ENCODE measurements at places on chromosomes 5 and 9.

DNA sequence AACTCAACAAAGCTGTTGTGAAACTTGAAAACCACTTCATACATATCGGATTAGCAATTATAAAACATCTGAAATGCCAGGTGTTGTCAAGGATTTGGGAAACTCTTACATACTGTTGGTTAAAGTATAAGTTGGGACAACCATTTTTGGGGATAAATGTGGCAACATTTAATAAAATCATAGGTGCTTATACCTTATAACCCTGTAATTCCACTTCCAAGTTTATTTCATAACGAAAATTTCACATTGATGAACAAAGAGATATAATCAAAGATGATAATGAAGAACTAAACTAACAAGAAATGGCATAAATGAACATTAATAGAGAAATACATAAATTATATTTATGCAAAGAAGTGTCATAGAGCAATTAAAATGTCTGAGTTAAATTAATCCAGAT is 54.3 kb downstream of the ANKRD55 start:
- DNase-seq, result no peak

- no peak for DNase-seq
Measured at GRCh38 chr9:129240581-129241211, 62.6 kb upstream of the IER5L start.

DNA sequence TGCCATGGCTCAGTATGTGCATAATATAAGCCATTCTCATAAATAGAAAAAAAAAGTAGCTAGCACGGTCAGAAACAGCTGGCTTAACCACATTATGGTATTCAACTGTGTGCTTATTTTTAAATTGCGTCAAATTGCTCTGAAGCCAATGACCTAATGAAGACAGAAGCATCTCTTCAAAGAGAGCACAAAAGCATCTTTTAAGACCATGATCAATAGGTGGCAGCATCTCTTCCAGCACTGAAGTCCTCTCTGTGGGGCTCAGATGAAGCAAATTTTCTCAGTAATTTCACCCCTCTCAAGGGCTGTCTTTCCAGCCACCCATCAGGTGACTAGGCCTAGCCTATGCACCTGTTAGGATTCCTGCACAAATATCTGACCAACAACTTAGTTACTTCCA is 251.4 kb downstream of the GLIS3 start:
- DNase-seq, result peak; percentile 5

DNA sequence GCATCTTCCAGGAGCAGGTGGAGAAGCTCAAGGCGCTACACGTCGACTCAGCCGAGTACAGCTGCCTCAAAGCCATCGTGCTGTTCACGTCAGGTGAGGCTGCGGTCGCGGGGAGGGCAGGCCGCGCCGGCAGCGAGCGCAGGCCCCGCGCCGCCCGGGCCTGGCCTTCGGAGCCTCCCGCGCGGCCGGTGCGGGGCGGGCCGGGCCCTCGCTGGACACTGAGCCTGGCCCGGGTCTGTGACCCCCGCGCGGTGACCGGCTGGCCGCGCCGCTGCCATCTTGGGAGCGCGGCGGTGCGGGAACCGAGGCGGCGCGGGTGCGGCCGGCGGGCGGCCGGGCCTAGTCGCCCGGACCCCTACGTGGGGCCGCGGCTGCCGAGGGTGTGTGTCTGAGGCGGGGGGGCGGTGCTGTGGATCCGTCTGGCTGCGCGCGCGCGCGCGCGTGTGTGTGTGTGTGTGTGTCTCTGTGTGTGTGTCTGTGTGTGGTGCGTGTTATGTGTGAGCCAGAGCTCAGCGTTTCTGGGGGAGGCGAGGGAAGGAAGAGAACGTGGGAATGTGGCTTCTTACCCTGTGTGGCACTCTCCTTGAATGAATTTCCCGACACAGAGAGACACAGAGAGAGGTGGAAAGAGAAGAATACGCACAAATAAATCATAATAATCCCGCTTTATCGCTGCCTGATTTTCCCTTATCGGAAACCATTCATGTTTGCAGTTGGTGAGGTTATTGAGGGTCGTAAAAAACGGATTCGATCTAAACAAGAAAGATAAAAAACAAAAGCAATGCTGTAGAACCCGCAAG is 5.5 kb downstream of the NR2F1 start:
- DNase-seq, result no peak

GRCh38 chr5:124134941-124135340 is 611.5 kb downstream of the ZNF608 start:
- no peak for DNase-seq

DNA sequence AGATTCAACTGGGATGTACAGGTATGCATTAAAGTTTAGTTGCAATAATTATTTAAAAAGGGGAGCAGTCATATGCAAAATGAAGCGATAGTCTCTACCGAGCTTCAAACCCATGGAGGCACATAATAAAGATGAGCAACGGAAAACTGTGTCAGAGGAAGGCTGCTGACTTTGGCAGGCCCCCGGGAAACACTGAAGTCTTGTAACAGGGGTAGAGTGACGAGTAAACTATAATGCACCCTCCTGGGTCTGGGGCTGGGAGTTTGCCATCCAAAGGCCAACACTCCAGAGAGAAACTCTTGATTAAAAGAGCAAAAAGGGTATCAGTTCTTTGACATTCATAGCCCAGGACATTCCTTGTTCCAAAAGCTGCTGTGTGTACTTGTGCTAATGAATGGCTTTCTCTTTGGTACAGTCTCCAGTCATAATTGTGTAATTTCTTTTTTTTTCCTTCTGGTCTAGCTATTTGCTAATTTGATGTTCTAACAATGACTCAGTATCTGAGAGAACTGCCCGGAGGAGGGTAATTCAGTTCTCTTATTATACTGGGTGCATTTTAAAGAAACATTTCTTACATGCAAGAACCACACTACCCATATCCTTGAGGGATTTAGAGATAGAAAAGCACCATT is 59.2 kb downstream of the TNC start:
- DNase-seq, result no peak

DNA sequence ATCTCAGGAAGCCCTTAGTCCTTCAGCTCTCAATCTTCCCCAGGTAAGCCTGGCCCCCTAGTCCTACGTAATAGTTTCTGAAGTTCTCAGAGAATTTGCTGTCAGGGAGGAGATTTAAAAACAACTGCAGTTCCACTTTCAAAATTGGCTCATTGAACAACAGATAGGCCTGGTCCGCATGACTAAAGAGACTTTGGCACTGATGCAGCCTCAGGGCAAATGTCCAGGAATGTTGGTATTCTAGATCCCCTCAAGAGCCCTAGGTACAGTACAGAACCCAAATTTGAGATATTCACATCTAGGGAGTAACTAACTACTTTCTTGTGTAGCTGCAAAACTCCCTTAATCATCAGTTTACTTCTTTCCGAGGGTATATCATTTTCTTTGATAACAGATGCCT is 162.8 kb downstream of the GABRG2 start:
- no peak for DNase-seq

- no peak for DNase-seq
Measured at GRCh38 chr5:174547814-174548213, 176.6 kb upstream of the MSX2 start.

DNA sequence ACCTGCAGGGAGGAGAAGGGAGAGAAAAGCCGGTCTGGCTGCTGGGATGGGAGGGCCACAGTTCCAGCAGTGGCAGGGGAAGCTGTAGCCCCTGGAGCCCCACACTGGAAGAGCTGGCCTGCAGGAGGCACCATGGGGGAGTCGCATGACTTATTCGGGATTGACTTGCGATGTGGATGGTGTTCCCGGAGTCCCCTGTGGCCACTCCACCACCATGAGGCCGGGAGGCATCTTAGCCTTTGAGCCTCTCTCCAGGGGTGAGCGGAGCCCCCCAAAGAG is 92.0 kb downstream of the KCNT1 start:
- DNase-seq, result no peak

DNA sequence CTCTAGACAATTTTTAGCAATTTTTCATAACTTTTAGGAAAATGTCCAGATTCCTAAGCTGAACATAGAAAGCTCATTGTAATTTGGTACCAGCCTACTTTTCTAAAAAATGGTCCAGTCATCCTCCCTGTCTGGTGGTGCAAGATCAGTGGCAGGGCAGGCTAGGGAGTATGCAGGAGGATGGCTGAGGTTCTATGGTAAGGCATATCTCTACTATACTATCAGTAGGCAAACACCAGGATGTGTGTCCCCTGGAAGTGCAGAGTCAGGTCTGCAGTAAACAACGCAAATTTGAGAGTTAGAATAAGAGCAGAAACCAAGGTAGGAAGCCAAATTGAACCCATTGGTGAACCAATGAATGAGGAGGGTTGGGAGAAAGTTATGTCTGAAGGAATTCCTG is 22.8 kb upstream of the RFX3 start:
- DNase-seq, result no peak

DNA sequence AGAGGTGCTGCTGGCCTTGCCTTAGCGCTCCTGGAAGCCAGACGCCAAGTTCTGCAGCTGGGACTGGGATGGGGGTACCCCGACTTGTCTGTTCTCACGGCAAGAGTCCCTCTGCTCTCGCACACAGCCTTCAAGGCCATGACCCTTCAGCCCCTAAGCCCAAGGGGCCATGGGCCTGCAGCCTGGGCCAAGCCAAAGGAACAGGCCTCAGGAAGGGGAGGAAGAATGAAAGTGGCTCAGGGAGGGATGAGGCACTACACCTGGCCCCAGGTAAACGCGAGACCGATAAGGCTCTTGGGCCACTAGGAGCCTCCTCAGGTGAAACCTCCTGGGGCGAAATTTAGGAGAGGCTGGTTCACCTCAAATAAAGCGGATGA is 3.9 kb downstream of the EBF1 start:
- no peak for DNase-seq

DNA sequence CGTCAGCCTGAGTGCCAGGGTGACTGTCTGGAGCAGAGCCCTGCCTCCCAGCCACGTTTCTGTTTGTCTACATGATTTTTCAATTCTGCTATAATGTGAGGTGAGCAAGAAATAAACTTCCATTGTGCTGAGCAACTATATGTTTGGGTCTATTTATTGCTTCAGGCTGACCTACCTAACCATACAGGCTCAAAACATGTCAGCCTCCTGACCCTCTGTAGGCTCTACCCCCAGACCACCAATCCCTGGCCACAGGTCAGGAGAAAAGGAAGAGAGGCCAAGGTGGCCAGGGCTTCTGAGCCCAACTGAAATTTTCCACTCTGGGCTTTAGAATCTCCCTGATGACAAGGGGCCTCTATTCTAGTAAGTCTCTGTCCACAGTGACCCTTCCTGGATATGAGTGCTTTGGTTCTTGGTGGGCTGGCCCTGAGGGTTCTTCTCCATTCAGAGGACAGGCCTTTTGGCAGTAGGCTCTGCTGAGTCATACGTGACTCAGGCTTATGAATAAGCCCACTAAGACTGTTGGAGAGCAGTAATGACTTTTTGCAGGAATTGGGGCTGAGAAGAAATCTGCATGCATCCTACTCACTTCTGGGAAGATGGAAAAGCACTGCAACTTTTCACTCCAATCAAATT is 117.2 kb upstream of the TBCA start:
- peak; percentile 69 for DNase-seq

DNA sequence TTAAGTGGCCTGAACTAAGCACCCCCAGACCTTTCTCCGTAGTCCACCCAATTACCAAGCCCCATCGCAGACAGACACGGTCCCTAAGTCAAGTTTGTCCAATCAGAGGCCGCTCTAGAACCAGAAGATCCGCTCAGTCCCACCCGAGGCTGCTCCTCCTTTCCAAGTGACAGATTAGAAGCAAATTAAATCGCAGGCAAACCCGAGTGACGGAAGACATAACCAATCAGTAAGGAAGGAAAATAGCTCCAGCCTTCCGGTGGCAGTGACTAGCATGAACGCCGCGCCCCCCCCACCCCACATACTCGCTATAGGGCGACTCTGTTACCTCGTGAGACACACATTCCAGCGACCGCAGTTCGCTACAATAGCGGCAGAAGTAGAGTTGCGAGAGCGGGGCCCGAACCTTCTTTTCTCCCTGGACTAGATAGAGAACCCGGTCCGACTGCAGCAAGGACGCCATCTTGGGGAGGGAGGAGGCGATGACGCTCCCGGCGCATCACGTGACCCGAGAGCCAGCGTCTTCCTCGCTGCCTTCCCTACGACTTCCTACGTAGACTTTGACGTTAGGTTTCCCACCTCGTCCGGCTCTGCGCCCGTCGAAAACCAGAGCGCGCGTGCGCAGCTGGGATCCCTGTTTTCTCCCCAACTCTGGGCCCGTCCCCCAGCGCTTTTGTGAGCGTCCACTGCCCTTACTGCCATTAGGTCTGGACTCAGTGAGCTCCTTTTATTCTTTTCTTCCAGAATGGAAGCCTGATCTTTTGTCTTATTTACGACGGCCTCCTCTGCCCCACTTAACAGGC is at the start of gene DCTN4:
TSS of gene DCTN4 (minus strand) at position 487 of the 803 bp plus-strand sequence. CDS start at position 463, 24 bp downstream.
- peak; percentile 90 for DNase-seq

DNA sequence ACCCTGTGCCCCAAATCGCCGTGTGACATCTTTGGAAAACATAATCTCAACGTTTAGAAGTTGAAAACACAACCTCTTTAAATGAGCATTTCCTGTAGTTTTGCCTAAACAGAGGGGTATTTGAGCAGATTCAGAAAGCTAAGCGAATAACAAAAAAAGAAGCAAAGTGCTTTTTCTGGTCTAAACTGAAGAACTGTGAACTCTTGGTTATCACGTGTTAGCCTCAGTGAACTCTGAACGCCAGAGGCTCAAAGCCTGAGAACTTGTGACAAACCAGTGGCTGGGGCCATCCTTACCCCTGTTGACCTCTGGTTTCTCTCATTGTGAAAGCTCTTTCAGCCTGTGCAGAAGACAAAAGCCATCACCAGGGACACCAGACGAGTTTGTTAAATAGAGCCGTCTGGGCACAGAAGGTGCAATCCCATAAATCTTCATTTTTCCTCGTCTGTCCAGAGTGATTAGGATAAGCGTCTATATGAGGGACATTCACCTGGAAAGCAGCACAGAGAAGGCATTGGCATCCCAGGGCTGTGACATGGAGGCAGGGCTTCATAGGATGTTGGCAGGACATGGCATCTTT is 61.4 kb upstream of the ICE1 start:
- DNase-seq, result no peak

DNA sequence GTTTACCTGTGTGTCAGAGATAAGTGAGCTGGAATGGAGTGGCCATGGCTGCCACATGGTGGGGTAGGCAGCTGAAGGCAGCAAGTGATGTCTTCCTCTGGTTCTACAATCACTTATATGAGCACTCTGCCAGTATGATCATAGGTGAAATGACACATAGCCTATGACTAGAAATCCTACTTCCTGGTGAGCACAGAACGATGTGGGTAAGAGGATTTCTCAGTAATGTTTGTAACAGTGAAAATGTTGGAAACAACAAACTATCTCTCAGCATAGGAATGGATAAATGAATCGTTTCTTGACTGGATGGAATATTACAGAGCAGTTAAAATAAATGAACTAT is 187.0 kb upstream of the S1PR3 start:
- no peak for DNase-seq

GRCh38 chr9:128203707-128204551 is 750 bp downstream of the DNM1 start:
- peak; percentile 19 for DNase-seq

DNA sequence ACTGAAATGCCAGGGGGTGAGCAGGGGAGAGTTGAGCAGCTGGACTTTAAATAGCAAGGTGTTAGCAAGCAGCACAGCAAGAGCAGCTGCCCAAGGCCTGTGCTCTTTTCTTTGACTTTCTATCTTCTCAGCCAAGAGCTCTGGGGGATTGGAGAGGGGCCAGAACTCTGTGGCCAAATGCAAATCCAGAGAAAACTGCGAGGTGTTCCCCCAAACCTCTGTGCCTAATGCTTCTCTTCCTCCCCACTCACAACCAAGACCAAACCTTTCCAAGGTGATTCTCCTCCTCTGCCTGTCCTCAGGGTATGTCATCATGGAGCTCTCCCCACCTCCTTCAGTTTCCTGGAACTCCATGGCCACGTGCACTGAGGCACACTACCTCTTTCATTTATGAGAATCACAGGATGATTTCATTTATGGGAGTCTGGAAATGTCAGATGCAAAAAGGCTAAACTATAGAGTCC is 118.7 kb upstream of the WWC1 start:
- DNase-seq, result no peak

Data from HS-27A (cell line).